ENCODE measurements at places on chromosomes 13 and 19.
A peak's percentile ranks its signal among the peaks of the same experiment; 100 is the strongest.

GRCh38 chr13:108326309-108326708 lies 56.8 kb downstream of the TNFSF13B start:
- peak; percentile 8 for DNase-seq

DNA sequence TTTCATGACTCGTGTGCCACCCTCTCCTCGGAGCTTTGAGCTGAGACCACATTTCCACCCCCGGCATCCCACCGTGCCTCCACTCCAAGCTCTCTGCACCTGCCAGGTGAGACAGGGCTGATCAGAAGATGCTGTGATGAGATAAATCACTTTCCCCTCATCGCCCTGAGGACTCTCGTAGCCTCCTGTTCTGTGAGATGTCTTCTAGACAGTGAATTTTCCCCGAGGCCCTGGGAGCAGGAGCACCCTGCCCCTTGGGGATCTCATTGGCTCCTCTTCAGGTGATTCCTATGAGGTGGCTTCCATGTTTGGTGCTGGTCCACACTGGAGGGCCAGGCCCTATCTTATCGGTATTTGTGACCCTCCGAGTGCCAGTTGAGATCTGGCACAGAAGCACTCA lies 154.0 kb upstream of the TSHZ3 start:
- DNase-seq, result no peak

DNA sequence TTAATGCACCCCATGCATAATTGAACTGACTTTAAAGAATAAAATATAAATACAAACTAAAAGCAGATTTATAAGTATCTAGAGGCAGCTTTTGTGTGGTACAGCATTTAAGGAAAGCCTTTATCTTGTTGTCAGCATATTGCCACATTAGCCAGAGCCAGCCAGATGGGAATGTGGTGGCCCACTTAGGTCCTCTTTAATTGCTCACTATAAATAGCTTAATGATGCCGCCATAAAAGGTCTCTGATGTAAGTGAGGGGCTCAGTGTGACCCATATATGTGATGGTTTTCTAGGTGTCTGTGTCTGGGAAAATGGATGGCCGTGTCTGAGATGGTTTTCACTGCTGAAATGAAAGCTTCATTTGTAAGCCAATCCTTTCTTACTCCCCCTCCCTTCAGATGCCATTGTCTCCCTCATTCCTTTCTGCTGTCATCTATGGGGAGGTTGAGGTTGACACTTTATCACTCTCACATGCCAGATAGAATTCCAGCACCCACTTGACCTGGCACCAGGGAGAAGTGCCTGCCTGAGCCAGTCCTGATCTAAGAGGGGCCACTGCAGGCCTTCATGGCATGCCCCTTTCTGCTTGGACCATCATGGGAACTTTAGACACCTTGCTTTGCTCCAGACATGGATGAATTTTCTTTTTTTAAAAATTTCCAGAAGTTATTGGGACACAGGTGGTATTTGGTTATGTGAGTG lies 135.3 kb downstream of the MTUS2 start:
- DNase-seq, result no peak

DNA sequence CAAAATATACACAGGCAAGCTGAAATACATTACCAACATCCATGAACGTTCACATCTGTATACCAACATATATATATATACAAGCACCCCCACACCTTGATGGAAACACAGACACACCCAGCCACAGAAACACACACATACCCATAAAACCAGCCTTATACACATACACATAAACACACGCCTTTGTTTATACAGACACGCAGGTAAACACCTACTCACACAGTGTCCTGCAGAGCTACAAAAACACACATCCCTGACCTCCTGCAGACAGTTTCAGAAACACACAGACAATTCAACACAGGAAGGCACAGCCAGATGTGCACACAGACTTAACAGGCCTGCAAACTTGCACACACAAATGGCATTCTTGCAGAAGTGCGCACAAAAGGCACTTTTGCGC lies 21.3 kb upstream of the IRGC start:
- DNase-seq, result no peak

DNA sequence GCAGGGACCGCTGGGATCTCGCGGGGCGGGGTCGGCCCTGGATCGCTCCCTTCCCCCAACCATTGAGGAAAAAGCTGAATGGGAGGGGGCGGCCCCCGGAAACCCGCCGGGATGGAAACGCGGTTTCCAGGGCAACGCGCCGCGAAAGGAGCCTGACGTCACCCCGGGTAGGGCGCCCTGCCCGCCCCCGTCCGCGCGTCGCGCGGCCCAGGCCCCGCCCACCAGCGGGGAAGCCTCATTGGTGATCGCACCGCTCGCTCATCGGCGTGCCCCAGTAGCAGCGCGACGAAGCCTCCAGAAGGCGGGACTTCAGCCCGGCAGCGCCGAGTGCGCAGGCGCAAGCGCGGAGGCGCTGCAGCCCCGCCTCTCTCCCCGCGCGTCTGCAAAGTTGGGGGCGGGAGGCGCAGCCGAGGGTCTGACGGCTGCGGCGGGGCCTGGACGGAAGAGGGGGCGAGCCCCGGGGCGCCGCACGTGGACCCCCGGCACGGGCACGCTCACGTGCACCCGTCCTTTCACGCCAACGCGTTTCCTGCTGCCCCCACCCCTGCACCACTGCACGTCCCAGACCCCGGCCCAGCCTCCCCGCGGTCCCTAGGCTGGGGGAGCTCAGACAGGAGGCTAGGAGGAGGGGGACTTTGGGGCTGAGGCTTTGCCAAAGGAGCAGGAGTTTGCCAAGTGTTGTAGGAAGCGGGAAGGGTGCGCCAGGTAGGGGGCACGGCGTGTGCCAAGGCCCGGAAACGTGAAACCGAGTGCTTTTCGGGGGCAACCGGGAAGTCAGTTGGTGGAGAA lies 8.2 kb upstream of the CIRBP start:
- DNase-seq, result peak; percentile 97

DNA sequence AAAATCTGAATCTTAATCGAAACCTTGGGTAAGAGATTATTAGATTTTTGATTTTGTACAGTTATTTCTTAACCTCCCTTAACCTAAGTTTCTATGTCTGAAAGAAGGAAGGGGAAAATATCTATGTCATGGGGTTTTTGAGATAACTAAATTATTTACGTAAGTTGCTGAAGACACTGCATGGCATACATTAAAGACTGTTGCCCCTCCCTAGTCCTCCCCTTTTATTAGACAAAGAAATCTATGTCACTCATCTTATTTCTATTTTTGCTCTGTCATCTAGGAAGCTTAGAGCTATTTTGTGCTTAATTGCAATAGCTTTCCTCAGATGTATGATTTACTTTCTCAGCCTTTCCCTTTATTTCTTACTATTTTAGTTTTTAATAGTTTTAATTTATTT lies 15.0 kb downstream of the COG6 start:
- no peak for DNase-seq

DNA sequence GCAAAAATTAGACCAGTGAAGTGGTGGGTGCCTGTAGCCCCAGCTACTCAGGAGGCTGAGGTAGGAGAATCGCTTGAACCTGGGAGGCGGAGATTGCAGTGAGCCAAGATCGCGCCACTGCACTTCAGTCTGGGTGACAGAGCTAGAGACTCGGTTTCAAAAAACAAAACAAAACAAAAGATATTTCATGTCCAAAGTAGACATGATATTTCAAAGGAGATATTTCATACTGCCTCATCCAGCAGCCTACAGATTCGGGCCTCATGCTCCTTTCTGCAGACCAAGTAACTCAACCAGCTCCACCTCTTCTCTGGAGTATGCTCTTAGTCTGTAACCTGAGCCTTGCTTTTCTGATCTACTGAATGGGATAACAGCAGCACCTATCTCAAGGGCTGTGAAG lies 15.0 kb downstream of the ZC3H4 start:
- DNase-seq, result no peak

DNA sequence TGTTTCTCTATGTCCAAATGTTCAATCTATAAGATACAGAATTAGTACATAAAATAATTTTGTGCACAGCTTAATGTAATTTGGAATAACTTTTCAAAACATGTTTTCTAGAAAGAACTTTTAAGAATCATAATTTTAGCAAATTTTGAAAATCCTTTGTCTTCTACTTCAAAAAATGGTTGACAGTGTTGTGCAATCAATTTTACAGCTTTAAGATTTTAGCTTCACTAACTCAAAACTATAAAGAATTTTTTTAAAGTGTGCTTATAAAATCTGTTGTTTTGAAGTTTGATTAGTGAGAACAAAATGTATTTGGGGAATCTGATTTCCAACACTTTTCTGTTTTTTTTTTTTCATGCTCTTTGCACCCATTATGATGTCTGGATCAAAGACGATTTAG lies 12.7 kb upstream of the SPACA6 start:
- DNase-seq, result no peak

- no peak for DNase-seq
Observed at GRCh38 chr13:65508745-65509144, 1721.4 kb downstream of the PCDH9 start.

DNA sequence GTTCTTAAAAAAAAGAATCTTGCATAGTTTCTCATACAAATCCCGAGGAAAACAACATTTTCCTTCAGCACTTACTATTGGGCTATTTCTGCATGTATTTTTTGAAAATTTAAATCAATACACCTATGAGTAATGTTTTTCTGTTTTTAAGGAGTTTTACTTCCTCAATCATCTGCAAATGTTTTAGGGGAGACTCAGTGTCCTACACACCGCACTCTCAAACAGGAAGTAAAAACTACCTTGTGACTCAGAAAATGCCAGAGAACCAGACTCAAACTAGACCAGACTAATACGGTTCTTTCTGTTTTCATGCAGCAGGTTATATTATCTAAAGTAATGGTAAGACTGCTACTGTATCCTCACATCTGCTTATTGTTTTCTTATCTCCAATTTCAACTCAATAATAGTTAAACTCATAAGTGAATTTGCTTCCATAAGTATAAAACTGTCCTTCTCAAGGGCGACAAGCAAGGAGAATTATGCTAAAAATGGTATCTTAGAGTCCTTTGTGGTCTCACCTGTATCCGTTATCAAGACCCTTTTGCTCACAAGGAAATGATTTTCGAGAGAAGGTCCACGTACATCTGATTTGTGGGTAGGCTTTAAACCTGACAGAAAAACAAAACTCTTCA lies 52.5 kb downstream of the FLT3 start:
- DNase-seq, result no peak

GRCh38 chr19:32599736-32600157 lies 18.8 kb downstream of the PDCD5 start:
- peak; percentile 36 for DNase-seq

DNA sequence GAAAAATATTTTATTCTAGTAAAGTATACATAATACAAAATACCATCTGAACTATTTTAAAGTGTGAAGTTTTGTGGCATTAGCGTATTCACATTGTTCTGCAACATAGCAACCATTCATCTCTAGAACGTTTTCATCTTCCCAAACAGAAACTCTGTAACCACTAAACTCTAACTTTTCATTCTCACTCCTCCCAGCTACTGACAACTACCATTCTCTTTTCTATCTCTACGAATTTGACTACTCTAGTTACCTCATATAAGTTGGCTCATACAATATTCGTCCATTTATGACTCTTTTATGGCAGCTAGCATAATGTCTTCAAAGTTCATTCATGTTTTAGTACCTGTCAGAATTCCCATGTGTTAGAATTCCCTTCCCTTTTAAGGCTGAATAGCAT lies 150.5 kb upstream of the MIR17HG start:
- no peak for DNase-seq

DNA sequence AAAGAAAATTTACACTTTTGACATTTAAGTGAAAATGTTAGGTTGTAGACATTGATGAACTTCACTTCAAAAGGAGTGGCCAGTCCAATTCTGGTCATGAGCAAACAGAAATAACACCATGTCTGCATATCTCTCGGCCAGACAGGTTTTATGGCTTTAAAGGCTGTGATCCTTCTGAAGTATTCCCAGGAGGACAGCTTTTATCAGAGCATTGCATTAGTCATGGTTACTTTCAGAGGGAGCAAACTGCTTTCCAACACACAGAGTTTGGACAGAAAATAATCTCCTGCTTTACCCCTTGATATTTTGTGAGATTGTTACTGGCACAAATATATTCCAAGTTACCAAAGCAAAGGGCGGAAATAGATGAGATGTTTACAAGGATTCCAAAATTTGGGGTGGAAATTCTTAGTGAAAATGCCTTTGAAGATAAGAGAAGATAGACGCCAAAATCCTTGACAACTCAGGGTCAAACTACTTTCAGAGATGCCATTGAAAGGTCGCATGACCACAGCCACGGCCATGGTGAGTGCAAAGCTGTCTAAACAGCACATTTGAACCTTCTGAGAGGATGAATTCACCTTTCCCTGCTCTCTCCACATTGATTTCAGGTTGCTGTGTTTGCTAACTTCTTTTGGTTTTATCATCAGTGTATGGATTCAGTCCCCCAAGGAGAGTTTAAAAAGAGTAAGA lies 584.5 kb upstream of the SGCG start:
- DNase-seq, result no peak

GRCh38 chr13:103965506-103966243 lies 899.5 kb upstream of the SLC10A2 start:
- no peak for DNase-seq

- peak; percentile 68 for DNase-seq
Observed at GRCh38 chr19:55643003-55643886, at the start of gene ZNF581. ZNF581 (plus strand) TSS chr19:55643649; CDS start chr19:55644572, 923 bp downstream.

- DNase-seq, result no peak
Observed at GRCh38 chr19:2586196-2586595, 110.3 kb downstream of the GADD45B start.

DNA sequence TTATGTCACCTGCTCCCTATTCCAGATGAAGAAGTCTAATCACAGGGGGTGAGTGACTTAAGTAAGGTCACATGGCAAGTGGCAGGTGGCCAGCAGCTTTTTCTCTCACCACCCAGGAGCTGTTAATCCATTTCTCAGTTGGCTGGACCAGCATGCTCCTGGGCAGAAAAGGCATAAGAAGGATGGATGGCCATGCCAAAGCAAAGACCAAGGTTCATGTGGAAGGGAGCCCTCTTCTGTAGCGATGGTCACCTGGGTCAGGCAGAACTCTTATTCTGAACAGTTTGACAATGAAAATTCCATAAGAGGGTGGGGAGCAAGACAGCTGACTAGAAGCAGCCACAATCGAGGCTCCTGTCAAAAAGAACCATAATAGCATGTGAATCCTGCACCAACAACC lies 538.1 kb downstream of the SUCLA2 start:
- no peak for DNase-seq

DNA sequence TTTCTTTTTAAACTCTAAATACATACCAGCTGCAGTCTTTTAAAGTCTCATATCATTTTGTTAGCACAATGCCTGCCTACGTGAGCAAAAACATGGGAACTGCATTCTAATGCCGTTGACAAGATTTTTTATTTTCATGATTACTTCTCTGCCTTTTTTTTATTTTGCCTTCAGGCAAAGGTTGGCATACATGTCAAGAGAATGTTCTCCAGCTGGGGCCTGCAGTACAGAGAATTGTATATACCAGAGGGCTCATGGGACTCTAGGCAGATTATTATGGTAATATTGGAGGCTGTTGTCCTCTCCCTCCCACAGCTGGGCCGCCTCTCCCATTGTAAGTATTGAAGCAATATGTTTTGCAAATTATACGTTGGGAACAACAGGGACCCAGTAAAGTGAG lies 53.9 kb upstream of the OBI1 start:
- DNase-seq, result no peak
